Epithelial cell of alveolus of lung (primary cell): ENCODE measurements at places on chromosomes 16 and 17. TPM values are rescaled to one million over a fixed set of nuclear protein-coding genes. Genes with fewer than 3 reads are reported as not detected.

PRKCB gene
- total RNA-seq = not detected in 2 replicates

TBC1D3E gene
- total RNA-seq = not detected in 2 replicates

SERPINF2 gene
- total RNA-seq = 0.88 TPM in 1 of 2 replicates, not detected in the other

ZG16 gene
- total RNA-seq = not detected in 2 replicates

CLEC18A gene
- total RNA-seq = 0.08 and 0.13 TPM in 2 replicates

PTX4 gene
- total RNA-seq = not detected in 2 replicates

TNFSF13 gene
- 4.1 and 4.9 TPM in 2 replicates for total RNA-seq

ATP1B2 gene
- 1.0 TPM in 1 of 2 replicates, not detected in the other for total RNA-seq

SOX8 gene
- total RNA-seq = 0.13 and 0.88 TPM in 2 replicates

NLE1 gene
- total RNA-seq = 17.6 and 39.0 TPM in 2 replicates

PIK3R6 gene
- total RNA-seq = not detected in 2 replicates

DNAAF8 gene
- total RNA-seq = under 0.01 and 0.08 TPM in 2 replicates

FBXL19 gene
- total RNA-seq = 21.2 and 26.6 TPM in 2 replicates

CCNF gene
- 13.3 and 23.3 TPM in 2 replicates for total RNA-seq

CSH1 gene
- not detected in 2 replicates for total RNA-seq

B3GNT9 gene
- 31.9 and 75.3 TPM in 2 replicates for total RNA-seq

EPN3 gene
- total RNA-seq = 0.08 and 0.26 TPM in 2 replicates

GGT6 gene
- not detected in 2 replicates for total RNA-seq

C16orf96 gene
- total RNA-seq = not detected in 2 replicates

KRT15 gene
- 0.96 and 2.7 TPM in 2 replicates for total RNA-seq

TBC1D3G gene
- not detected in 2 replicates for total RNA-seq

TVP23A gene
- 1.4 TPM in 1 of 2 replicates, not detected in the other for total RNA-seq

POLR3K gene
- total RNA-seq = 2.9 and 5.2 TPM in 2 replicates

ANKFN1 gene
- 0.08 TPM in 1 of 2 replicates, not detected in the other for total RNA-seq

SEPTIN12 gene
- not detected in 2 replicates for total RNA-seq

KCNG4 gene
- total RNA-seq = not detected in 2 replicates

NMRAL1 gene
- total RNA-seq = 57.8 and 86.4 TPM in 2 replicates

WFIKKN1 gene
- 0.13 and 2.6 TPM in 2 replicates for total RNA-seq

GDPD1 gene
- total RNA-seq = 0.72 and 1.6 TPM in 2 replicates

KRTAP9-4 gene
- not detected in 2 replicates for total RNA-seq

SLC6A2 gene
- total RNA-seq = not detected in 2 replicates

KRT25 gene
- total RNA-seq = not detected in 2 replicates

CTRB2 gene
- not detected in 2 replicates for total RNA-seq

NPW gene
- 5.6 and 6.6 TPM in 2 replicates for total RNA-seq
